Thymus (tissue), 14 donors: ENCODE measurements at places on chromosomes 12 and 14. TPM values are rescaled to one million over a fixed set of nuclear protein-coding genes. Genes with fewer than 3 reads are reported as not detected.

The GAPDH gene
- 3,026 TPM for total RNA-seq

The TAOK3 gene
- 35.4 TPM for total RNA-seq

The HOTAIR gene
- not detected for total RNA-seq

The TMEM233 gene
- total RNA-seq, result 1.1 TPM

The SSPN gene
- 4.0 TPM for total RNA-seq

The IQSEC3 gene
- total RNA-seq, result 0.99 TPM

The CLEC12A gene
- total RNA-seq, result 2.9 TPM

The PTPRR gene
- 0.38 TPM for total RNA-seq

GRCh38 chr14:51284241-51284640 is 44.2 kb downstream of the TMX1 start:
- H3K36me3 ChIP-seq, result no peaks in the 10 kb centered on the region
- H3K4me3 ChIP-seq, result no peak overlapping the region
- no peak for DNase-seq

GRCh38 chr12:47328831-47329545 is 249.2 kb upstream of the AMIGO2 start:
- no peaks in the 10 kb centered on the region for H3K4me1 ChIP-seq
- DNase-seq, result no peak
- H3K27ac ChIP-seq, result no peak overlapping the region
- no peaks in the 10 kb centered on the region for H3K27me3 ChIP-seq
- H3K36me3 ChIP-seq, result no peaks in the 10 kb centered on the region

- H3K4me3 ChIP-seq, result no peak overlapping the region
- peaks cover 9% of the 10 kb centered on the region for H3K4me1 ChIP-seq
- H3K36me3 ChIP-seq, result no peaks in the 10 kb centered on the region
- DNase-seq, result no peak
These were observed 2.9 kb downstream of the ACVRL1 start for GRCh38 chr12:51910168-51910567.

DNA sequence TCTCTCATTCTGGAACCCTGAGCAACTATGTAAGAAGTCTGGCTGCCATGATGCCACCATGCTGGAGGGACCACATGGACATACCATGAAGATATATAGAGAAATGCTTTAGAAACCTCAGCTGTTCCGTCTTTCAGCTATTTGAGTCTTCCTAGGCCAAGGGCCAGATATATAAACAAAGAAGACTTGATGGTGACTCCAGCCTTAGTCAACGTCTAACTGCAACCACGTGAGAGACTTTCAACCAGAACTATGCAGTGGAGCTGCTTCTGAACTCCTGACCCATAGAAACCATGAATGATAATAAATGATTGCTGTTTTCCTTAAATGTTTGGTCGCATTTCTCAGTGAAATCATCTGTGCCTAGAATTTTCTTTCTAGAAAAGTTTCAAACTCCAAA is 20.0 kb upstream of the KITLG start:
- no peaks in the 10 kb centered on the region for H3K36me3 ChIP-seq
- no peaks in the 10 kb centered on the region for H3K27me3 ChIP-seq
- H3K27ac ChIP-seq, result no peak overlapping the region
- H3K4me1 ChIP-seq, result no peaks in the 10 kb centered on the region
- no peak overlapping the region for H3K4me3 ChIP-seq

DNA sequence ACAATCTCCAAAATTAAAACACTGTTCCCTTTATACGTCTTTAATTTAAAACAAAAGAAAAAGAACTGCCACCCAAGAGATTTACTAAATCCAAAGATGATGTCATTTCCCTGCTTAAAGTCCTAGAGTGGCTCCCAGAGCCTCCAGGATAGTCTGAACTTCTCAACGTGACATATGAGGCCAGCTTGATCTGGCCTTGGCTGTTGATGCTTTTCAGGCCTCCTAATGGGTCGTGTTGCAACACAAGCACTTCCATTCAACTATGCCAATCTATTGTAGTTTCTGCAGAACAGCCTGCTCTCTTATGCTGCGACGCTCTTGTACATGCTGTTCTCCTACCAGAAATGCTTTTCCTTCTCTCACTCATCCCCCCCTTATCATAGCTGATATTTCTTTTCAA is 35.7 kb downstream of the LGR5 start:
- no peaks in the 10 kb centered on the region for H3K4me1 ChIP-seq
- no peak overlapping the region for H3K4me3 ChIP-seq
- no peaks in the 10 kb centered on the region for H3K36me3 ChIP-seq

DNA sequence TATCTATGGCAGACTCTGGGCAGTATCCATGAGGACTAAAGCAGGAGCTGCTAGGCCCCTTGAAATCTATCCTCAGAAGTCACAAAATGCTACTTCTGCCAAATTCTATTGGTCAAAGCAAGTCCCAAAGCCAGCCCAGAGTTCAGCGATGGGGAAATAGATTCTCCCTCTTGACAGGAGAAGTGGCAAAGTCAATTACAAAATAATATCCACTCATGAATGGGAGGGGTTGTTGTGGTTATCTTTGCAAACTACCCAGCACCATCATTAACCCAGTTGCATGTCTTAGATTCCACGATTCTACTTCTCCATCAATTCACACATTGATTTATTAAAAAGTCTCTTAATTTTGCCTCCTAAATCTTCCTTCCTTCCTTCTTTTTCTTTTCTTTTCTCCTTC is 30.7 kb upstream of the STXBP6 start:
- H3K27ac ChIP-seq, result no peak overlapping the region
- H3K27me3 ChIP-seq, result no peaks in the 10 kb centered on the region
- no peak for DNase-seq
- no peaks in the 10 kb centered on the region for H3K36me3 ChIP-seq

GRCh38 chr14:81831128-81831820 is 297.6 kb upstream of the SEL1L start:
- H3K4me1 ChIP-seq, result no peaks in the 10 kb centered on the region
- no peak overlapping the region for H3K4me3 ChIP-seq
- no peaks in the 10 kb centered on the region for H3K27me3 ChIP-seq
- no peak overlapping the region for H3K27ac ChIP-seq
- no peaks in the 10 kb centered on the region for H3K36me3 ChIP-seq

GRCh38 chr12:90833228-90833627 is 121.7 kb downstream of the CCER1 start:
- no peaks in the 10 kb centered on the region for H3K27me3 ChIP-seq
- no peaks in the 10 kb centered on the region for H3K36me3 ChIP-seq
- no peak for DNase-seq

DNA sequence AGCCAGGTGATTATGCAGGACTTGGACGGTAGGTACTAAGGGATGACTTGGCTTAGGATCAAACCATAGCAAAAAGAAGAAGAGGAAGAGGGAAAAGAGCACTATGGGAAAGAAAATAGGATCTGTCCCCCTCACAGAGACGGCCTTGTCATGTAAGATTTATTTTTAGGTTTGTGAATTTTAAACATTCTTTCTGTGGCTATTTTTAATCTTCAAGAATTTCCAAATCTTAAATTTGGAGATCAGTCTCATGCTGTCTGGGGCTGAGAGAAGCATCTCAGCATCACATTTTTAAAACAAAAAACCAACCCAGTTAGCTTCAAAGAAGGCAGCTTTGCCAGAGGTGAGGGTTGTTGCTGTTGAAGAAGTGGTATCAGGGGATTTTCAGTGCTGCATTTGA is 52.6 kb upstream of the STRN3 start:
- H3K27ac ChIP-seq, result no peak overlapping the region
- H3K4me3 ChIP-seq, result no peak overlapping the region
- H3K27me3 ChIP-seq, result no peaks in the 10 kb centered on the region

DNA sequence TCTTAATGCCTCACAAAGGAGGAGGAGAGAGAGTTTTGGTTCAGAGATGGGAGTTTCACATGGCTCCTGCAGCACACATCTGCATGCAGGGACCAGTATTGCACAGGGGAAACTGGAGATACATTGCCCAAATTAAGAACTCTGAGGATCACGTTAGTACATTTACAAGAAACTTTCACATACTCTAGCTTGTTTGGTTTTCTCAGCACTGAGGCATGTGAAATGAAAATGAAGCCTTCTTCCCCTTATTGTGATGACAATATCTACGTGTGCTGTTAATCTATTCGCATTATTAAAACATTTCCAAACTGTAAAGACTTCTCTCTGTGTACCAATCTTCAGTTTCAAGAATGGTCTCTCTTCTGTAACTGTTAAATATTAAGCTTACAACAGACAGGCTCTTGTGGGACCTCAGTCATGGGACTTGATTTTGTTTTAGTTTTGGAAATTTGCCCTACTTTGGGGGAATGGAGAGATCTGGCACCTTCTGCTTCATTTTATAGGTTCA is 124.7 kb downstream of the DAAM1 start:
- no peak overlapping the region for H3K4me3 ChIP-seq
- no peak for DNase-seq
- no peak overlapping the region for H3K27ac ChIP-seq
- H3K4me1 ChIP-seq, result peaks cover 3% of the 10 kb centered on the region

DNA sequence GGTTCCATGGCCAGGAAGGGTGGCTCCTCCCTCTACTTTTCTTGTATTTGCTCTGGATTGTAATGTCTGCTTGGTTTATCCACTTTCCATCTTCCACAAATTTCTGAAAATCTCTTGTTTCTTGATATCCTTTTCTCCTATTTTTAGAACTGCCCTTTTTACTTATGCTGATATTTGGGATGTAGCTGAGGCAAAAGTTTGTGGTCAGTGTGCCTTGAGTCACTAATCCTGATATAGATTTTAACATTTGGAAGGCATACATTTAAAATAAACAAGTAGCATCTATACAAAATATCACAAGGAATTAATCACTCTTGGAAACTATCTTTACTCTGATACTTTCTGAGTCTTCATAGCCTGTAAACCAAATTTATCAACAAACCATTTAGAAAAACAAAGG is 11.0 kb downstream of the GRIP1 start:
- no peaks in the 10 kb centered on the region for H3K27me3 ChIP-seq
- no peaks in the 10 kb centered on the region for H3K4me1 ChIP-seq
- no peak for DNase-seq
- H3K36me3 ChIP-seq, result no peaks in the 10 kb centered on the region
- H3K27ac ChIP-seq, result no peak overlapping the region

- DNase-seq, result no peak
- peaks cover 99% of the 10 kb centered on the region for H3K36me3 ChIP-seq
- H3K27me3 ChIP-seq, result no peaks in the 10 kb centered on the region
- no peak overlapping the region for H3K4me3 ChIP-seq
- no peaks in the 10 kb centered on the region for H3K4me1 ChIP-seq
- H3K27ac ChIP-seq, result no peak overlapping the region
These were observed 8.3 kb upstream of the PRKAG1 start for GRCh38 chr12:49026678-49027480.

DNA sequence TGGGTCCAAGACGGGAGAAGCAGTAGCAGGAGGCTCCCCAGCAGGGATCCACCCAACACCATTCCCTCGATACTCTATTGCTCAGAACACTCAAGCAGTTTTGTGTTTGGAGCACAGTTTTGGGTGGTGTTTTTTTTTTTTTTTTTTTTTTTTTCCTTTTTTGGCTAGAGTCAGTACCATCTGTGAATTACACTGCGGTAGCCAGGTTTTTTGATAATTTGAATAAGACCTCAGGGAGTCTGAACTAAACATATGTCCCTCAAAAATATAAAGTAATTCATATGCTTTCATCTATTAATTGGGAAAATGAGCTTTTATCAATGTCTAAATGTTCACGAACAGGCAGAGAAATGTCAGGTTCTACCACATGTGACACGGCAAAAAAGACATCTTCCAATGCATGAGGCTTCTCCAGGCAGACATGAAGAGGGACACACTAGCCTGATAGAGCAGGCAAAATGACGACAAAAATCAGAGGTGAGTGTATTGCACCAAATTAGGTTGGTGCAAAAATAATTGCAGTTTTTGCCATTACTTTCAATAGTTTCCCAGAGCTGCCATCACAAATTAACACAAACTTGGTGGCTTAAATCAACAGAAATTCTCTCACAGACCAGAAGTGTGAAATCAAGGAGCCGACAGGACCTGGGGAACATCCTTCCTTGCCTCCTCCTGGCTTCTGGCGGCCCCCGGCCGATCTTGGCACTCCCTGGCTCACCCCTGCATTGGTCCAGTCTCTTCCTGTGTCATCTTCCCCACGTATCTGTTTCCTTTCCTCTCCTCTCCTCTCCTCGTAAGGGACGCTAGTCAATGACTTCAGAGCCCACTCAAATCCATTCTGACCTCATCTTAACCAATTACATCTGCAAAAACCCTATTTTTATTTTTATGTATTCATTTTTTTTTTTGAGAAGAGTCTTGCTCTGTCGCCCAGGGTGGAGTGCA is 33.9 kb downstream of the FOXN3 start:
- no peaks in the 10 kb centered on the region for H3K27me3 ChIP-seq
- no peak overlapping the region for H3K4me3 ChIP-seq
- peaks cover 11% of the 10 kb centered on the region for H3K36me3 ChIP-seq
- H3K27ac ChIP-seq, result no peak overlapping the region
- H3K4me1 ChIP-seq, result peaks cover 38% of the 10 kb centered on the region
- DNase-seq, result no peak

DNA sequence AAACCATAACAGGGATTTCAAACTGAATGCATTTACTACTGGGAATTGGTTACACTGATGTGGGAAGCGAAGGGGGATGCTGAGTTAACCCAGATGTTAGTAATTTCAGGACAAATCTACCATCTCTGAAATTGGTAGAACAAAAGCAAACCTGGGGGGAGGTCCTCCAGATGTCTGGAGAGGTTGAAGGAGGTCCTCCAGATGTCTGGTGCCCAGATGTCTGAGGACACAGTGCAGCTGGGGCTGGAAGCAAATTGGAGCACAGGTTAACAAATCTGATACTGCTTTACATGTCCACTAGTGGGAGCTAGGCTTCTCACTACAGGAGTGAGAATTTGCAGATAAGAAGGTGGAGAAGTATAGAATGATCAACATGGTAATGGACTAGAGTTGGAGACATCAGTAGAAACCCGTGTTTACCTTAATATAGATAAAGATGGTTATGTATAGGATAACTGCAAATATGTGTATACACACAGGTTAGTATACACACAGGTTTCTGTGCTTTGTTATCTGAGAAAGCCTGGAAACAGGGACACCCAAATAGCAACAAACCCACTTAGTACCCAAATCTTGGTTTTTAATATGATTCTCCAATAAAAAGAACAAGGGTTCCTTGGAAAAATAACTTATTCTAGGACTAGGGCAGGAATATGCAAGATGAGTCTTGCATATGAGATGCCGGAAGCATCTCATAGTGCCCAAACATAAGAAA is 162.5 kb downstream of the C12orf50 start:
- H3K27ac ChIP-seq, result no peak overlapping the region
- DNase-seq, result no peak
- no peaks in the 10 kb centered on the region for H3K36me3 ChIP-seq
- H3K4me1 ChIP-seq, result no peaks in the 10 kb centered on the region

DNA sequence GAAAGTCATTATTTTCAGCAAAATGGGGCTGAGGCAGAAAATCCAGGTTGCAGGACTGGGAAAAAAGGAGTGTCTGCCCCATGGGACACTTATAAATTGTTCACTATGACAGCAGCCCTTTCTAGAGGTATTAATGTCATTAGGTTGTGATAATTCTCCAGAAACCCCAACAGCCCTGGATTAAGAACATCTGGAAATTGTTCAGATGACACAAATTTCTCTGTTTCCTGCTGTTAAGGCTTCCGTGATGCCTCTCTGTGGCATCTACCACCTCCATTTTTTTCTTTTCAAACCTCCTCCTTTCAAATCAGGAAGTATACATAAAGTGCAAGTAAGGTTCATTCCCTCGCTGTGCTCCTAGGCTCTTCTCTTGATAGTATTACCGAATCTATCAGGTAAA is 25.6 kb downstream of the EGLN3 start:
- no peak for DNase-seq
- H3K27ac ChIP-seq, result no peak overlapping the region
- H3K27me3 ChIP-seq, result no peaks in the 10 kb centered on the region
- H3K4me3 ChIP-seq, result no peak overlapping the region

- no peak overlapping the region for H3K4me3 ChIP-seq
- H3K27me3 ChIP-seq, result no peaks in the 10 kb centered on the region
- DNase-seq, result no peak
- no peaks in the 10 kb centered on the region for H3K36me3 ChIP-seq
These were observed 56.4 kb downstream of the LRRC74A start for GRCh38 chr14:76882651-76883050.
